HFF-Myc (cell line): ENCODE measurements at places on chromosomes 16 and 17.
A peak's percentile ranks its signal among the peaks of the same experiment; 100 is the strongest.

DNA sequence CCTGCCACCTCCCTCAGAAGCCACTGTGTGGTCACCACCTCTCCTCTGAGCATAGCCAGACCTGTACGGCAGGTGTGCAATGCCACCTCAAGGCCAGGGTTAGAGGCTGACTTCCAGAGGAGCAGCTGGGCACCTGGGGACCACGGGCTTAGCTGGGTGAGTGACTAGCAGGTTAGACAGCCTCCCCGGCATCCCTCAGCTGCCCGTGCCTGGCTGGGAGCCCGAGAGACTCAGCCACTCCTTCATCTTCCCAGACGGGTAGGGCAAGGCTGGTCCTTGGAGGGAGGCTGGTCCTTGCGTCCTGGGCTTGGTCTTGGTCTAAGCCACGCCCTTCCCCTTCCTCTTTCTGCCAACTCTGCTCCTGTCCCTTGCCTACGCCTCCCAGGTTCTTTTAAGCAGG, 7.8 kb downstream of the CRHR1 start:
- DNase-seq = no peak

GRCh38 chr16:28981517-28981916, 3.3 kb upstream of the LAT start:
- no peak for DNase-seq

- DNase-seq = no peak
Observed at GRCh38 chr16:84239141-84239769, 557 bp downstream of the KCNG4 start.

DNA sequence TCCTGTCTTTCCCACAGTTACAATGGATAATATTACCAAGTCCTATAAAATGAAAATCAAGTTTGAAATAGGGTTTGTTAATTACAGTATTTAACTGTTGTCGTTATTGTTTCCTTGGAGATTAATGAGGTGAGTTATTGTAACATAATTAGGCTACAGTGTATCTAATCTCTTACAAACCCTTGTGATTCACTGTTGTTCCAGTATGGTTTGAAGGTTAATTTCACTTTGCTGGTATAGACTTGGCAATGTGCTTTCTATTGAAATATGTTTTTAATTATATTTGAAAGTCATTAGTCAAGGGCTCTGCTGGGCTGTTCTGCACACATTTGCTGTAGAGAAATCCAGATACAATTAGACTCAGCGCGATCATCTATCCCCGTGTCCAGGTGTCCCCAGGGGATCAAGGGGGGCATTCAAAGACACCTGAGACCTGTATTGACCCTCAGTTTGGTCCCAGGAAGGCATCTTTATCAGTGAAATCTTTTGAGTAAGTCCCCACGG, 624.6 kb upstream of the EEF2KMT start:
- DNase-seq = no peak

- DNase-seq = no peak
Observed at GRCh38 chr17:29753845-29754439, 131.2 kb upstream of the CORO6 start.

DNA sequence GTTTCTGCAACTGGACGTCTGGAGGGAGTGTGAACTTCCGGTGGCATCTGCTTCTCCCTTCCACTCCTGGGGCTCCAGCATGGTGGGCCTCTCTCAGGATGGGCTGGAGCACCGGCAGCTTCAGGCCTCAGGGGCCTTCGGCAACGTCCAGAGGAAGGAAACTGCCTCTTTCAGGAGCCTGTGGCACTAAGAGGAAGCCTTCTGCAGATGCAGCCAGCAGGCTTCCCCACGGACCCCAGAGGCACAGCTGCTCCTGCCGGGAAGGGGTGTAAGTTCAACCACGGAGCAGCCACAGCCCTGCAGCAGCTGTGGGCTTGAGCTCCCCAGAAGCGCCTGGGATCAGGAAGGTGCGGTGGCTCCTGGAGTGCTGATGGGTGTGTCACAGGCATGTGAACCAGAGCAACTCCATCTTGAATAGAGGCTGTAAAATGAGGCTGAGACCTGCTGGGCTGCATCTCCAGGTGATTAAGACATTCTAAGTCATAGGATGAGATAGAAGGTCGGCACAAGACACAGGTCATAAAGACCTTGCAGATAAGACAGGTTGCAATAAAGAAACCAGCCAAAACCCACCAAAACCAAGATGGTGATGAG, 50.8 kb upstream of the KLHDC4 start:
- no peak for DNase-seq

GRCh38 chr16:77234611-77235010, 35.4 kb downstream of the SYCE1L start:
- DNase-seq = no peak

- DNase-seq = no peak
Observed at GRCh38 chr16:85897382-85897781, 1.6 kb upstream of the IRF8 start.

DNA sequence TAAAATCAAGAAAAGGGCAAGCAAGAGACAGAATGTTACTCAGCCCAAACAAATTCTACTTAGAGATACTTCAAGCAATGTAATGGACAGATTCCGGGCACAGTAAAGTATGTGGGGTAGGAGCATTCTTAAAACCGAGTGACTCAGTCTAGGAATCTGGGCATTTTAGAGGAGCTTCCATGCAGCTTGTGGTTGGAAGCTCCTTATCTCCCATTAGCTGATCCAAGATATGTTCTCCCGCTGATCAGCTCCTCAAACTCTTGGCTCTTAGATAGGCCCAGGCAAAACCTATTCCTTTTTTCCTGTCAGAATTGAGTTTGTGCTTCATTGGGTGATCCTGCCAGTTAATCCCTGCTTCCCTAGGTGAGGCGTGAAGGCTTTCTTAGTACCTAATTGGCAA, 303.3 kb downstream of the CEP112 start:
- DNase-seq = no peak

GRCh38 chr16:19116711-19117449, 3.1 kb downstream of the ITPRIPL2 start:
- no peak for DNase-seq

GRCh38 chr17:10357768-10358167, 15.0 kb downstream of the MYH13 start:
- DNase-seq = no peak

GRCh38 chr16:35305476-35305875, 1846.1 kb downstream of the TP53TG3F start:
- no peak for DNase-seq

GRCh38 chr16:81492311-81492761, 47.7 kb downstream of the CMIP start:
- no peak for DNase-seq

DNA sequence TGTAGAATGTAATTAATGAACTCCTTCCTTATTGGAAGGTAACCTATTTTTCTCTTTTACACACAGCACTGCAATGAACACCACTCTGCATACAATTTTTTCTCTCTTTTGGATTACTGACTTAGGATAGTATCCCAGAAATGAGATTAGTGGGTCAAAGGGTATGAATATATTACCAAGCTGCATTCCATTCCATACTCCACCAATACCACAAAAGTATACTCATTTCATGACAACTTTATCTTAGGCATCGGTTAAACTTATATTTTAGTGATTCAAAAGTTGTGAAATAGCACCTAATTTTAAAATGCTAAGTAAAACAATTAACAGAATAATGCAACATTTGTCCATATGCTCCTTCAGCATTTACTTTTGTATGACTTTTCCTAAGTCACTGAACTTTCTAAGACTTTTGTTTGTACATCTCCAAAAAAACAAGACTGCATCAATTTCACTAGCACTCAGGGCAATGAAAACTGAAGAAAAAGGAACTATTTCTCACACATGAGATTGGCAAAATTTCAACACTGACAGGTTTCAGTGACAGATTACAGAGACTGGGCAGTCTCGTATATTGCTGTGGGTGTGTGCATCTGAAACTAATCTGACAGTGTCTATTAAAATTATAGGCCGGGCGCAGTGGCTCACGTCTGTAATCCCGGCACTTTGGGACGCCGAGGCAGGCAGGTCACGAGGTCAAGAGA, 32.1 kb downstream of the HELZ start:
- no peak for DNase-seq

- no peak for DNase-seq
Observed at GRCh38 chr17:30495586-30495985, 18.4 kb downstream of the GOSR1 start.

- no peak for DNase-seq
Observed at GRCh38 chr16:88395669-88396584, 13.2 kb downstream of the ZNF469 start.

DNA sequence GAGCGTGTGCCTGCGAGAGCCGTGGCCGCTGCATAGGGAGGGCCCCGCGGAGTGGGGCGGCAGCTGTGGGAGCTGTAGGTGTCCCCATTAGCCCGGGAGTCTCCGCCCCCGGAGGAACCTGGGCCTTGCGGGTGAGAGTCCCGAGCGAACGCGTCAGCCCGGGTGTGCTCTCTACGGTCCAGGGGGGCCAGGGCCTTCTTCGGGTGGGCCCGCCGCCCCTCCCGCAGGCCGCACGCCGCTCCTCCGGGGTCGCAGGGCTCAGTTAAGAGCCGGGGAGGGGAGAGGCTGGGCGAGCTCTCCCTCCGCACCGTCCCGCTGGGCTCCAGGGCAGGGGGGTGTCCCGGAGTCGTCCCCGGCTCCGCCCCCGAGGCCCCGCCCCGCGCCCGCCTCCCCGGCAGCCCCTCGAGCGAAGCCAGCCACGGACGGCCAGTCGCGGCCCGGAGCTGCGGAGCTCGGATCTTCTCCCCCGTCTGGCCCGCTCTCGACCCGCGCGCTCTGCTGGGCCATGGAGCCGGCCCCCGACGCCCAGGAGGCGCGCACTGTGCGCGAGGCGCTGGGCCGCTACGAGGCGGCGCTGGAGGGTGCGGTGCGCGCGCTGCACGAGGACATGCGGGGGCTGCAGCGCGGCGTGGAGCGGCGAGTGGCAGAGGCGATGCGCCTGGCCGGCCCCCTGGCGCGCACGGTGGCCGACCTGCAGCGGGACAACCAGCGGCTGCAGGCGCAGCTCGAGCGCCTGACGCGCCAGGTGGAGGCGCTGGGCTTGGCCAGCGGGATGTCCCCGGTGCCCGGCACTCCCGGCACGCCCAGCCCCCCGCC, at the start of gene SMTNL2:
Gene SMTNL2 (plus strand): TSS at position 429 of the 816 bp plus-strand sequence. CDS start 77 bp downstream, at position 506.
- no peak for DNase-seq

DNA sequence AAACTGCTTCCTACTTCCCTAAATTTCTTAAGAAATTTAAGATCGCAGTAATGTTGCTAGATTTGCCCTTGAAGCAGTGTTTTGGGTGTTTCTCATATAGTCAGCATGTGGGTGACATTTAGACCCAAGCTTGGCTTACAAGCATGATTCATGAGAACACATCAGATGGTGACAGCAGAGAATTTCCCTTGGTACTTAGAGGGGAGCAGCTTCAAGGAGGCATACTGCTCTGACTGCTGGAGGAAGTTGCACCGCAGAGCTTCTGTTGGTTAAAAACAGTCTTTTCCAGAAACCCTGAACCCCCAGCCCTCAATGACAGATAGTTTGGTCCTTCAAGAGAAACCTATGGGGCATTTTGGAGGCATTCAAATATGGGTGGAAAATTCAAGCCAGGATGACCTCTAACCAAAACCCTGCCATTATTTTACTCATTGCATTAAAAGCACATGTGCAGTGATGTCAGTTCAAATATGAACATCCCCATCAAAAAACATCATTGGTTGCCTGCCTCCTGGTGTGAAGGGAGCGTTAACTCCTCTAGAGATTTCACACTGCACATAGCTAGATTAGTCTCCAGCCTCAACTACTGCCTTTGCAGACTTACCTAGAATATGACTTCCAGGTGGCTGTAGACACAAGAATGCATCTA, 201.5 kb upstream of the CACNG5 start:
- DNase-seq = no peak

GRCh38 chr16:11738742-11739544, 3.7 kb downstream of the TXNDC11 start:
- DNase-seq = no peak

DNA sequence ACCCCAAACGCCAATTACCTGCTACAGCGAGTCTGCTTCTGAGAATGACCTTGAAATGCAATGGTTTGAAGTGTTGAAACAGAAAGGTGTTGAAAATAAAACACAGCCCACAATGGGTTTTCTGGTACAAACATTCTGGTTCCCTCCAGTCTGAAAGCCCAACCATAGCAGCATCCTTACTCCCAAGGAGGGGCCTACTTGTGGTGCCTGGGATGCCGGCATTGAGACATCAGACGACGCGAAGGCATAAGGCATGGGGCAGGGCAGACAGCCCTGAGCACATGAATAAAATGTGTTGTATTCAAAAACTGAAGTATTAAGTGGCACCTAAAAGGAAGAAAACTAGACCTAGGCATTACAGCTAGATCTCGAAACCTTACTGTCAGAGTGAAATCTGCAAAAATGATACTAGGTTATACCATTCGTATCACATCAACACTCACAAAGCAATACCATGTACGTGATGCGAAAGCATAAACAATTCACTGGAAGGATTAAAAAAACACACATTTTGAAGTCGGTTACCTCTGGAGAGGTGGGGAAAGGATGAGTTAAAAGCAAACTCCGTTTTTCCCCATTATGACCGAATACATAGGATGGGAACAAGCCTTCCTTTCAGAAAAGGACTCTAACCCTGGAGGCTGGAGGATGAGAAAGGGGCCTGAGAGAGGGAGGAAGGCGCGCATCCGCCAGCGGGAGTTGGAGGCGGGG, 702 bp downstream of the NUDT21 start:
- no peak for DNase-seq

DNA sequence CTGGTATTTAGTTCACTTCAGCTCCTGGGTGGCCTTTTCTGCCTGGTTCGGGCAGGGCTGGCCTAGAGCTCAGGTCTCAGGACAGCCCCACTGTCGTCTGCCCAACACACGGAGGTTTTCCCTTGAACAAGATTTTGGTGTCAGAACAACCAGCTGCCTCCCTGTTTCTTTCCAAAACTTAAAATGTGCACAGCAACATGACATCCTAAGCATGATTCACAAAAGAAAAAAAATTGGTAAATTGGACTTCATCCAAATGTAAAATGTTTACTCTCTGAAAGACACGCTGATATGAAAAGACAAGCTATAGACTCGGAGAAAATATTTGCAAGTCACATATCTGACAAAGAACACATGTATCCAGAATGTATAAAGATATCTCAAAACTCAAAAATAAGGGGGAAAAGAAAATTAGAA, 197.8 kb upstream of the CHMP6 start:
- DNase-seq = no peak

DNA sequence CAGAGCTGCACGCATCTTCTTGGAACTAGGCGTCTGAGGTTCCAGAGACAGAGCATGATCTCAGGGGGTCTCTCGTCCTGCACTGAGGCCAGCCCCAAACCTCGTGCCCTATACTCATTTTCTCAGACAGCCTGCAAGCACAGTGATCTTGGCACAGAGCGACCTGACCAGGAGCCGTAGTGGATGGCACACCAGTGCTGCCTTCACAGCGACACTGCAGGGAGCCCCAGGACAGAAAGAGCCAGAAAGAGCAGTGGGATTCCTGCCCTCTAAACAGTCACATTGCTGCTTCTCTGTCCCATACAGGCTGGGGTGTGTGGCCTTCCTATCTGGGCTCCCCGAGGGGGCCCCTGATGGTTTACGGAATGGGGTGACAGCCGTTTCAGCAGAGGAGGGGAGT, 131.0 kb downstream of the RBFOX3 start:
- DNase-seq = no peak

- DNase-seq = no peak
Observed at GRCh38 chr17:80312621-80313135, 52.0 kb downstream of the RNF213 start.

- DNase-seq = peak; percentile 86
Observed at GRCh38 chr17:56681561-56682266, 88.2 kb downstream of the NOG start.

GRCh38 chr17:41324180-41325075, 8.9 kb upstream of the KRTAP17-1 start:
- DNase-seq = no peak

- no peak for DNase-seq
Observed at GRCh38 chr17:10318535-10318934, 54.3 kb downstream of the MYH13 start.
